ENCODE measurements at places on chromosomes 6 and 20.

DNA sequence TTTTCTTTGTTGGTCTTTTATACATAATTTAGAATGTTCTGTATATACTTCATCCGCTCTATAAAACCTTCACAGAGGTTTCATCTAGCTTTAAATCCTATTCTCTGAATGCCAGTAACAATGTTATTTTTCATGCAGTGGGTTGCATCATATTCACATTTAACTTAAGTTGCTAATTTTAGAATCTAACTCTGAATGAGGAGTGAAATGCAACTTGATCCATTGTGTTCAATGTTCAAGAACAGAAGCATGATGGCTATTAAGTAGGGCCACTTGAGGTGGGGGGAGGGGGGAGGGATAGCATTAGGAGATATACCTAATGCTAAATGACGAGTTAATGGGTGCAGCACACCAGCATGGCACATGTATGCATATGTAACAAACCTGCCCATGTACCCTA is 224.5 kb downstream of the NKAIN2 start:
- no peak for DNase-seq

- no peak for DNase-seq
Measured at GRCh38 chr20:1817577-1818211, 77.5 kb upstream of the SIRPA start.

DNA sequence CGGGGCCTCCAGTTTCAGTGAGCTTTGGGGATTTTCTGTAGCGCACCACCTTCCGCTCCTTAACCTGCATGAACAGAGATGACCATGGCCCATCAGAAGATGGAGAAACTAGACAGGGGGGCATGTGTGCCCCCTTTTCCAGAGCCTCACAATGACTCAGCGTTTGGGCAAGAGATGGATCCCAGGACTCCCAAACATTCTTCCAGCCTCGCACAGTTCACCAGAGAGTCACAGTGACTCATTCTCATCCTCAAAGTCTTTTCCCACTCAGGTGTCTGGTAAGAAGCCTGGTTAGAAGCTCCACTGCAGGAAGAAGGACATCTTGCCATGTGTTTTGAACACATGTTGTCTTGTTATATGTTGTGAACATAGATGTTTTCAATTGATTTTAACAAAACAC is 76.2 kb upstream of the FRMD1 start:
- no peak for DNase-seq

GRCh38 chr6:112439010-112439409 is 91.9 kb downstream of the RFPL4B start:
- no peak for DNase-seq

- DNase-seq, result no peak
Measured at GRCh38 chr6:161161889-161162624, 111.8 kb downstream of the AGPAT4 start.

DNA sequence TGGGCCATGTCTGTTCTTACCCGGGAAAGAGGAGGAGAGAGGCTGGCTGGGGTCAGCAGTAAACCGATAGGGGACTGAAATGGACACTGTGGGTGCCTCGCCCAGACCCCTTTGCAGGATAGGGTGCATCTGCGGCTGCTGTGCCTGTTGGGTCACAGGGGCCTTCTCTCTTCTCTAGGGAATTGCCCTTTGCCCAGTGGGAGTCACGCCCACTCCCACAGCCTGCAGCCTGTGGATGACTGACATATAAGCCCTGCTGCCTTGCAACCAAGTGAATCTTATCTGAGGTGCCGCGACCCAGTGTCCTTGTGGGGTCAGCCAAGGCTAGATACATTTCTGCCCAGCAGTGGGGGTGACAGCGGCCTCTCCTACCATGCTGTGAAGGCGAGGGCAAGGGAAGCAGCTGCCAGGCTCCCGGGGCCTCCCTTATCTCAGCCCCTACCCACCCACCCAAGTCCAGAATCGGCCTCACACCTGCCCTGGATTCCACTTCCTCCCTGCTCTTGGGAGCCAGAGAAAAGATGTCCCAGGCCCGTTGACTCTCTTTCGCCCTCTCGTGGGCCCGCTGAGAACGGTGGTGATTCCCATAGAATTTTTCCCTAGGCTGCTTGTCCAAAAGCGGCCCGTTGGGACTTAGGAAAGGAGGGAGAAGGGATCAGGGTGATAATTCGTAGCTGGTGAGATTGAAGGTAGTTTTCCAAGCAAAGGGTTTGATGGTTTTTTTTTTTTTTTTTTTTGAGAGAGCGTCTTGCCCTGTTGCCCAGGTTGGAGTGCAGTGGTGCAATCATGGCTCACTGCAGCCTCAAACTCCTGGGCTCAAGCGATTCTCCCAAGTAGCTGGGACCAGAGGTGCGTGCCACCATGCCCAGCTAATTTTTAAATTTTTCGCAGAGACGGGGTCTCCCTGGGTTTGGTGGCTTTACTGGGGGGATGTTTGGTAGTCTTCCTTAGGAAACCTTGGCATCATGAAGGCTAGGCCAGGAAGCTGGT is 76.4 kb upstream of the RNF24 start:
- peak; percentile 18 for DNase-seq

DNA sequence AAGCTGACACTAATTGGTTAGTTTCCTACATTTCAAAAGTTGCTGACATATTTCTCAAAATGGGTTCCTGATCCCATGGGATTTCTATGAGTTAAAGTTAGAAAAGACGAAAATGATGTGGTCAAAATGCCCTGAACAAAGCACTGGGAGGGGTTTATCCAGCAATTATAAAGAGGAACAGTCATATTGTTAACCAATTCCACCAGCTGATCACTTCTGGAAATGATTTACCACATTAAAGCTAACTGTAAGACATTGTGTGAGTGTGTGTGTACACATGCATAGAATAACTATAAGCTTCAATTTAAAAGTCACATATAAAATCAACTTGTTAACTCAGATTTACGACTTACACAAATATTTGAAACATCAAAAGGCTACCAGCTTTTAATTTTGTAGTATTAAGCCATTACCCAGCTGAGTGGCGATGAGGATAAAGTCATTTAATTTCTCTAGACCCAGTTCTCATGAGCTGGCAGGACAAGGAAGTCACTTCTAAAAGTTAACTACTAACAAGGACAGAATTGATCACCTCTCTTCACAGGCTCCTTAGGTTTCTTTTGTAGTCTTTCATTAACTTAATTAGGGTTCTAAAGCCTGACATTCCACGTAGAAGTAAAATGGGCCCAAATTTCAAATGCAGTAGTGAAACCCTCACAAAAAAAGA is 40.4 kb downstream of the MAN1A1 start:
- no peak for DNase-seq

GRCh38 chr6:7148100-7148822 is 40.5 kb downstream of the RREB1 start:
- no peak for DNase-seq

- no peak for DNase-seq
Measured at GRCh38 chr6:15205321-15205720, 40.5 kb upstream of the JARID2 start.

DNA sequence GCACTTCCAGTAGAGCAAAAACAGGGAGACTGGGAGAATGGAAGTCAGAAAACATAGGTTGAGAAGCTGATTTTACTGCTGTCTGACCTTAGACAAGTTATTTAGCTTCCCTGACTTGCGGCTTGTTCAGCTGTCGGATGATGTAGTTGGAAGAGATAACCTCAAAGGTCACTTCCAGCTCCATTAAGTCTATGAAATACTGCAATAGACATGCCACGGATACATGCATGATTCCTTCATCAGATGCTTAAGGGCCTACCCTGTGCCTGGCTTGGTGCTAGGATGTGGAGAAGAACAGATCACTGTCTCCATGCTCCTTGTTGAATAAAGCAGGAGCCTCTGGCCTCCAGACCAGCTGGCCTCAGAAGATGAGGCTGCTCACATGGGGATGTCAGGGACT is 43.7 kb downstream of the FYN start:
- DNase-seq, result no peak

DNA sequence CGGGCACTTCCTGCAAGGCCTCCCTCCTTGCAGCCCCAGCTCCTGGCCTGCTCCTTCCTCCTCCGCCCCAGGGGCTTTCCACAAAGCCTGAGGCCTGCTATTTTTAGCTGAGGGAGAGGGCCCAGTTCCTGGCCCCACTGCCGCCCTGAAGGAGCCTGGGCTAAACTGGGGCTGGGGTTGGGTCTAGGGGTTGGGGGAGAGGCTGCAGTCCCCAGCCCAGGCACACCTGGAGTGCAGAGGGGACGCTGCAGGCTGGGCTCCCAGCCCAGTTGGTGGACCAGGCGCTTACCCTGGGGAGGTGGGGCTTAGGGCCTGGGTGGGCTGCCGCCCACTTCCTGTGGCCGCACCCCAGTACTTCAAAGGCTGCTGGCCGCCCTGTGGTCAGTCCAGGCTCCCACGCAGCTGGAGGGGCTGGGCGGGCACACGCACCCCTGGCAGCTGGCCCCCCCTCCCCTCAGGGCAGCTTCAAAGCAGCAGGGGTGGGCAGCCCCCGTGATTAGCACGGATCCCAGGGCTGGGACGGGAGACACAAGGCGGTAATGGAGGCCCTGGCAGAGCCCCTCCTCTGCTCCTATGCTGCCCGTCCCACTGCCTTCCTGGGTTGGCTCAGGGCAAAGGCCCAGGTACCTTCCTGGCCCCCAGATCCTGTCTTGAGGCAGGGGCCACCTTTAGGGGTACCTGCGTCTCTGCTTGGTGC is 7.1 kb upstream of the ABHD16B start:
- no peak for DNase-seq

DNA sequence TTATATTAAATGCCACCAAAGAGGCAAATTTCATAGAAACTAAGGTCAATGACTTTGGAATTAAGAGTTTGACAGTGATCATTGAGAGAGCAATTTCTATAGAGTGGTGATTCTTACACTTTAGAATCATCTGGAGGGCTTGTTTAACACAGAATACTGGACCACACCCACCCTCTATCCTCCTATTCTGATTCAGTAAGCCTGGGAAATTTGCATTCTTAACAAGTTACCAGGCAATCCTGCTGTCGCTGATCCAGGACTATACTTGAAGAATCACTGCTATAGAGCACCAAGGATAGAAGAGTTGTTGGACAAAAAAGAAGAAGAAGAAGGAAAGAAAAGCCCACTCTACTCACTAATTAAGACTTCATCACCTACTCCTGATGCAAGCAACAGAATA is 21.3 kb upstream of the TBX18 start:
- no peak for DNase-seq

DNA sequence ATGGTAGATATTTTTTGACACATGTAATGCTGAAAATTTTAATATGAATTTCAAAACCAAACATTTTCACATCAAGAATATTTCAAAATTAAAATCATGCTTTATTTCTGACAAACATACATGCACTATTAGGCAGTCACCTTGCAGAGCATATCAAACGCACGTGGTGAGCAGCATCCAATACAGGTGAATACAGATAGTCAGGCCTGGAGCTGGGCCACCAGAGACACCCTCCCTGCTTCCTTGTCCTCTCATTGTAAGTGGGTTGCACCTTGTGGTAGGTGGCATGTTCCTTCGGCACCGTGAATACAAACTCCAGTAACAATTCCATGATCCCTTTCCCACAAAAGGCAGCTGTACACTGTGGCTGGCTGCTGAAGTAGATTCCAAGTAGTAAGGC is 8.9 kb downstream of the REV3L start:
- no peak for DNase-seq

GRCh38 chr6:137121401-137121997 is 51.9 kb downstream of the IL22RA2 start:
- no peak for DNase-seq

DNA sequence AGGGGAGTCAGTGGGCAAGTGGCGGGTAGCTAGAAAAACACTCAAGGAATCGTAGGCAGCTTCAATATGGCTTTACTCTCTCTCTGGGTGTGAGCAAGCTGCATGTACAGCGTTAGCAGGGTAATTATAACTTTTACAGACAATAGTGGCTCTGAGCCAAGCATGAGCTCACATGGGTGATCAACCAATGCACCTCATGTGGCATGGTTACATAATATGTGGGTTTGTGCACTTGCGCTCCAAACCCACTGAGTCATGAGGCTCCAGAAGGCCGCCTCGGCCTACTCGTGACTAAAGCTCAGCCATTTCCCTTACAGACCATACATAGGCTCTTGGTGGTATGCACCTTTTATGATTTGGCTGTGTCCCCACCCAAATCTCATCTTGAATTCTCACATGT is 78.4 kb upstream of the FBXL4 start:
- DNase-seq, result no peak

- DNase-seq, result no peak
Measured at GRCh38 chr6:53294095-53294494, 54.7 kb downstream of the ELOVL5 start.

DNA sequence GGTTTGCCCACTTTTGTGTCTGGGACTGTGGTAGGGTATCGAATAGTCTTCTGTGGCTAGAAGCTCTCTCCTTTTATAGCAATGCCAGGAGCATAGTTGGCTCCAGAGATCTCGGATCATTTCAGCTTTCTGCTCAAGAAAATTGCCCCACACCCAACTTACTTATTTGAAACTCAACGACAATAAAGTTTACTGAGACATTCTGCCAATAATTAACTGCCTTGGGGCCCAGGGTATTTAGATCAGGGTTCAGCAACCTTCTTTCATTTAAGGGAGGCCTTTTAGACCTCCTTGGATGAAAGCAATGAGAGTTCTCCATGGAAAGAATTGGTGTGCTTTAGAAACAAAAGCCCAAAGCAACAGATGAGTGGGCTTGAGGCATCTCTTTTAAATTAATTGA is 53.8 kb upstream of the GMPR start:
- no peak for DNase-seq

Data from activated naive CD4-positive, alpha-beta T cell (primary cell).